ENCODE measurements at places on chromosomes 1 and 21.

- no peak for DNase-seq
Measured at GRCh38 chr1:25560788-25561187, 17.4 kb downstream of the LDLRAP1 start.

DNA sequence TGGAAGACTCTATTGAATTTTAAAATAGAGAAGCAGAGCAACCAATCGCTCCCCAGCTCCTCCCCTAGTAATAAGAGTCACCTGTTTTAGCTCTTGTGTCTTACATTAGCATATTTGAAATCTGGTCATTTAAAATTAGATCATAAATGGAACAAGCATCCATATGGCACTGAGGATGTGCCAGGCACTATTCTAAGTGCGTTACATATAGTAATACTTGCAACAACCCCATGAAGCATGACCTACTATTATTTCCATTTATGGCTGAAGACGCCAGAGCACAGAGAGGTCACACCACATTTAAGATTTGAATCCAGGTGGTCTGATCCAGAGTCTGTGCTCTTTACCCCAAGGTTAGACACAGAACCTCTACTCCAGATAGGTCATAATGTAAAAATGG lies 82.0 kb upstream of the HIVEP3 start:
- DNase-seq, result no peak

DNA sequence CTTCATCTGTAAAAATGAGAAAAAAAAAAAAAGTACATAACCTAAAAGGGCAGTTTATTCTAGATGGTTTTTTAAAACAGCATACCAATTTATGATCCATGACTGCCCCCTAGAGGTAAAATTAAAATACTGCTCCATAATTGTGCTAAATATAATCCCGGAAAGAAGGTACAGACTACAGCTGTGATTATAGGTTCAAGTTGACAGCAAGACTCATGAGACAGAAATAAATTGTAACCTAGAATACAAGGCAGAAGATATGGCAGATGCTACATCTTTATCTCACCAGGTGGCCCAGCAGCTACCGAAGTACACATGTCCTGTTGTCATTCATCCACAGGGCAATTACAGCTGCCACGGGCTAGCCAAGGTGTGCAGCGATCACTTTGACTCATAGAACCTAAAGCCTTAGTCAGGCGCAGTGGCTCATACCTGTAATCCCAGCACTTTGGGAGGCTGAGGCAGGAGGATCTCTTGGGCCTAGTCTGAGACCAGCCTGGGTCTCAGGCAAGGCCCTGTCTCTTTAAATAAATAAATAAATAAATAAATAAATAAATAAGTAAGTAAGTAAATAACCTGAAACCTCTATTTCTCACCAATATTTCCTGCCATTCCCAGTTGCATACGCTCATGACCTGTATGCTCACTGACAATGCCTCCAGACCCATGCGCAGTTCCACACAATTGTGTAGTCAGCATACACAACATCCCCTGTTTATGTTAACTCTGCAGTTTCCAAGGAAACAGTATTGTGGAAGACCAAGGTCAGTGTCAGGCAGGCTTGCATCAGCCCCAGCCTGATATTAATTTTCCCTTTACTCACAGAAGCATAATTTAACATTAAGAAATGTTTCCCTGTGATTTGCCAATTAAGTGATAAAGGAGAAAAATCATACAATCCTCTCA lies 18.3 kb upstream of the PPIE start:
- DNase-seq, result peak; percentile 47

GRCh38 chr1:162782671-162783070 lies 7.8 kb upstream of the HSD17B7 start:
- no peak for DNase-seq

DNA sequence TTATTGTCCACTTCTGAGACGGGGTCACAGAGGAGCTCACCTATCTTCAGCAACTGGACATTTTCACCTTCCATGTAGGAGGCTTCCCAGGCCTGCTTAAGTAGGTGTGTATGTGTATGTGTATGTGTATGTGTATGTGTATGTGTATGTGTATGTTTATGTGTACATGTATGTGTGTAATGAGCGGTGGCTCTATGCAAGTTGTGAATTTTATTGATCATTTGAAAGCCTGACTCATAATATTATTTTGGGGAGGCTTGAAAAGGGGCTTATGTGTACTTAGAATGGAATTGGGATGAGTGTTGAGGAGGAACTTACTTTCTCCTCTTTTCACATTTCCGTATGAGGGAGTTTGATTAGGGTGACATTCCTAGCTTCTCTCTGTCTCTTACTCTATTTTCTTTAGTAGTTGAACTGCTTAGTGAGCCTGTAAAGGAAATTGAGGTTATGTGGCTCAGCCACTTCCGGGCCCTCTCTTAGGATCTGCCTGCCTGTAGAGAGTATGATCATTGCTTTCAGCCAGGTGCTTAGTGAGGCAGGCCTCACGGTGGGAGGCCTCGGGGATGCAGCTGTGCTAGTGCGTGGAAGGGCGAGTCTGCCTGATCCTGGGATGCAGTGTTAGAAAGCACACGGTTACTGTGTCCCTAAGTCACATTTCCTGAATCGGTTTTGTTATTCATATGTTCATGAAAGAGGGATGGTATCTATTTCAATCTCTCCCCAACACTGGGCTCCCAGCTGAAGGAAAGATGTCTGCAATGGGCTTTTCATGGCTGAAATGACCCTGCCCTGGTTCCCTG lies 61.0 kb downstream of the IER5 start:
- peak; percentile 59 for DNase-seq

DNA sequence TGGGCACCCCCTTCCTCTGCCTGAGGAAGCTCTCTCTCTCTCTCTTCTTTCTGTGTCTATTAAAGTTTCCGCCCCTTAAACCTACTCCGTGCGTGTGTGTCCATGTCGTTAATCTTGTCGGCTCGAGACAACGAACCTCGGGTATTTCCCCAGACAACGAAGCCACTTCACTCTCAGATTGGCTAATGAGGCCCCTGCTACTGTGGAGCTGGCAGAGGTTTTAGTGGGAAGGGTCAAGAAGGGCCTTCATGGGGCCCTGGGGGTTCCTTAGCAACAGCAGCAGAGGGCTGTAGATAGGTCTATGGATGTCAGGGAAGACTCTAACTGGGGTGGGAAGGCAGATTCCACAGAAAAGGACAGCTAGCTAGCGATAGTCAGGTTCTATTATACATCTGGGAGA lies 239.8 kb upstream of the RAB4A start:
- no peak for DNase-seq

- no peak for DNase-seq
Measured at GRCh38 chr1:36034692-36035091, 49.2 kb upstream of the TEKT2 start.

GRCh38 chr21:42763581-42764442 lies 110.4 kb downstream of the PDE9A start:
- DNase-seq, result no peak

DNA sequence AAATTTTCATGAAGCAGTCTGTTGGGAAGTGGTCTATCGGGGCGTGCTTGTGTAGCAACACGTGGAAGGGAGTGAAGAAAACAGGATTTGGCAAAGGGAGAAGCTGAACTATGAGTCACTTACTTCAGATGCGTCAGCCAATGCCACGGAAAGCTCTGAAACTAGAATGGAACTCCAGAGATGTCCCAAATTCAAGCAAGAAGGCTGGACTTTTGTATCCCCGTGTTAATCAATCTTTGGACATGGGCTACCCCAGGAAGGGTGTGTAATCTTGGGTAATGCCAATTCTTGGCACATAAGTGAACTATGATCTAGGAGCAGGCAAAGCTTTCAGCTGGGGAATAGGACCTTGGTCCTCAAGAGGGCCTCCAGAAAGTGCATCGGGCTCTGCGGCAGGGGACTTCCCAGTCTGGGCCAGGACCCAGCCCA lies 102.6 kb downstream of the ADSS2 start:
- DNase-seq, result no peak

DNA sequence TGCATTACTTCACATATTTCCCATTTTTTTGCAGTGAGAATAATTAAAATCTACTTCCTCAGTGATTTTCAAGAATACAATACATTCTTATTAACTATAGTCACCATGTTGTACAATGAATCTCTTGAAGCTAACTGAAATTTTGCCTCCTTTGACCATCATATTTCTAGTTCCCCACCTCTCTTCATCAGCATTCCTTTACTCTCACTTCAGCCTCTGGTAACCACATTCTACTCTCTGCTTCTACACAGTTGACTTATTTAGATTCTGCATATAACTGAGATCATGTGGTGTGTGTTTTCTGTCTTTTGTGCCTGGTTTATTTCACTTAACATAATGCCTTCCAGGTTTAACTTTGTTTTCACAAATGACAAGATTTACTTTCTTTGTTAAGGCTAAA lies 304.4 kb upstream of the LYPLAL1 start:
- DNase-seq, result no peak

DNA sequence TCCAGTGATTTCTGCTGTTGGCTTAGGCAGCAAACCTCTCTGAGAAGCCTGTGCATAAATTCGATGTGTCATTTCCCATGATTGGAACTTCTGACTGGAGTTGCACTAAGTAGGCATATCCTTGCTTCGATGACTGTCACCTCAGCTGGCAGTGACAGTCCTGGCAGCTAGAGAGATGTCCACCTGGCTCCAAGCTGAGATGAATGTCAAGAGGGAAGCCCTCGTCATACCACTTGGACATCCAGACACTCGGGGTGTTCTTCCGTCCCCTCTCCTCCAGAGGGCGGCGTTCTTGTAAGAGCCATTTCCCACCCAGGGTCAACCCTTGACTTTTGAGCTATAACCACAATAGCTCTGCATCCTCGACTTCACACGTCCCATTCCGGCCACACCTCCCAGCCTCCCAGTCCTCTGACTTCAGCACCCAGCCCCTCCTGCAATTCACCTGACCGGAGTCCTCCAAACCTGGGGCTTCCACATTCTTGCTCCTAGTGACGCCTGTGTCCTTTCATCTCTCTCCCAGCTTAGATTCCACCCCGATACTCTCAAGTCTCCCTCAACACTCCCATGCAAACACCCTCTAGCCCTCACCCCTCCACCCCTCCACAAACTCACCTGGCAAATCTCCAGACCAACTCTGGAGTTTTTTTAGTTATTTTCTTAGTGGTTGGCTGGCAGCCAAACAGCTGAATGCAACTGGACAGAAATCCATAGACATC lies 17.3 kb downstream of the CA6 start:
- DNase-seq, result peak; percentile 78

GRCh38 chr1:212721388-212722247 lies 22.0 kb upstream of the BATF3 start:
- DNase-seq, result no peak

GRCh38 chr1:55039342-55040082 lies at the start of gene PCSK9:
Gene PCSK9, plus strand, starts transcription at chr1:55039548. Its CDS starts 290 bp downstream, at chr1:55039838.
- DNase-seq, result no peak

DNA sequence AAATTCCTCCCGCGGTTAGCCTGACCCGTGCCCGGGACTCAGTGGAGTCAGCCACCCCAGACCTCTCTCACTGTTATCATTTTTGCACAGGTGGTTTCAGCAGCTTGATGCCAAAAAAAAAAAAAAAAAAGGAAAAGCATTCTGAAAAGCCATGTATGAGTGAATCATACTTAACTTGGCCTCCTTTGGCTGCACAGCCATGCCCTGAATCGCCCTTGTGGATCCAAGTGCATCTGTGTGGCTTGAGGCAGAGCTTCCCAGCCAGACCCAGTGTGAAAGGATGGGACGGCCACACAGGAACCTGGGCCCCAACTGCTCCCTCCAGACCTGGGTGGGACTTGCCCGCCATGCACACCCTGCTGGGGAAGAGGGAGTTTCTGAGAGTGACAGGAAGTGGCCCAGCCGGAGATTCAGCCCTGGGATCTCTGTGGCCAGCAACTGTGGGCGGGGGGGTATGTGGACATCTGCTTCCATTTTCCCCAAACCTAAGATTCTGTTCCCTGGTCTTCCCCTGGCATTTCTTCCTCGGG lies 8.6 kb downstream of the YBEY start:
- peak; percentile 64 for DNase-seq

DNA sequence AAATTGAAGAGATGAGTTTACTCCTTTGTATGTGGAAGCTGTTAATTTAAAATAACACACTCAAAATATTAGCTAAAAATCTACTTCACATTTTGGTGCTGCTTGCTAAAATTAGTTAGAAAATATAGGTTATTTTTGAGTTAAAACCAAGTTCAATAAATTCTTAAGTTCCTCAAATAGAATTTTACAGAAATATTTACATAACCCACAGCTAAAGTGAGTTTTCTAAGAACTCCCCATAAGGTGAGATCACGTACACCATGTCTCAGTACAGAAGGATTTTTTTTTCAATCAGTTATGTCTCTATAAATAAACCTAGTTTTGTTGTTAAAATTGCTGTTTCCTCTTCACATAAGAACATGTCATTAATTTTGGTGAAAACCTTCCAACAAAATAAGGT lies 108.0 kb downstream of the SDCCAG8 start:
- DNase-seq, result no peak

- DNase-seq, result no peak
Measured at GRCh38 chr1:230262867-230263567, 163.1 kb downstream of the PGBD5 start.

DNA sequence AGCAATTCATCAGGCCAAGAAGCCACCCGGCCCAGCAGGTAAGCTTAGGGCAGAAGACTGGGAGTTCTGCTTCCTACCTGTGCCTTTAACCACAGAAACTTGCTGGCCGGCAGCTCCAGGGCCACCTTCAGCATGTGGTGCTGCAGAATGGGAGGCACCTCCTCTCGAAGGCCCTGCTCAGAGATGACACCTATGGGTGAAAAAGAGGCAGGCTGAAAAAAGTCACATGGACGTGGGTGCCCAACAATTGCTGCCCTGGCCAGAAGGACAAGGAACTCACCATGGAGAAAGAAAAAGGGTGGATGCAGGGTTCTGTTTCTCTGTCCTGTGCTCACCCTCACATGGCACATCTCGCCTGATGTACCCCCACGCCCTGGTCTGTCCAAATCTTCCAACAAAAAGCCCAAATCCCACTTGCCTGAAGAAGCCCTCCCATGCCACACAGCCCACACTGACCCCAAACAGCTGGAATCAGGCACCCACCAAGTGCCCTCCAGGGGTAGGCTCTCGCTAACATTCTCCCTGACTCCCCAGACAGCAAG lies 33.0 kb downstream of the URB1 start:
- no peak for DNase-seq

DNA sequence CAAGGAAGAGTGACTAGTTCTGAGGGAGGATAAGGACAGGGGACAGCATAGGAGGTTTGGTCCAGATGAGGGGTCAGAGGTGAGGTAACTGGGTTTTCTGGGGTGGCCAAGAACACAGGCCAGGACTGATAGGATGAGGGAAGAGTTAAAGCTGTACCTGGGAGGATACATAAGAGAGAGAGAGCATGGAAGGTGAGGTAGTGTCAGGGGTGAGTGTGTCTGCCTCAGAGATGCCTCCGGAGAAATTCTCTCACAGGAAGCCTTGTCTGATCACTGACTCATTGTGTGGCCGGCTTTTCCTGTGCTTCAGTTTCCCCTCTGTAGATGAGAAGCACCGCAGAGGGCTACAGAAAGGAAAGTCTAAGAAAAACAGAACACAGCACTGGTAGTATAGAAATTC lies 40.2 kb downstream of the FASLG start:
- DNase-seq, result peak; percentile 16

GRCh38 chr1:116881879-116882520 lies 27.7 kb upstream of the PTGFRN start:
- DNase-seq, result peak; percentile 44
